NCI-H2081 treated with DMSO at 0.1 percent for 48 hours (cell line): ENCODE measurements at places on chromosomes 4 and X.

DNA sequence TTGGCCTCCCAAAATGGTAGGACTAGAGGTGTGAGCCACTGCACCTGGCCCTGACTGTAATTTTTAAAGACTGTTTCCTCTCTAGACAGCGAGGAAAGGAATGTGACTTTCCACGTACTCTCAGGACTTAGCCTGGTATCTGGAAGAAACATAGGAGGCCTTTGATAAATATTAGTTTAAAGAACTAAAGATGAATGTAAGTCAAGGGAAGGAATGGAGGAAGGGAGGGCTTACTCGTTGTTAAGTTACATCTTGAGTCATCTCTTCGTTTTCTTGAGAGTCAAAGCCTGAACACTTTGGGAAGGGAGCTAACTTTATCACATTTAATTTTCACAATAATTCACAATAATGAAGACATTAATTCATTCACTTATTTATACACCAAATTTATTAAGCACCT lies 7.2 kb upstream of the LNX1 start:
- no peak for DNase-seq

DNA sequence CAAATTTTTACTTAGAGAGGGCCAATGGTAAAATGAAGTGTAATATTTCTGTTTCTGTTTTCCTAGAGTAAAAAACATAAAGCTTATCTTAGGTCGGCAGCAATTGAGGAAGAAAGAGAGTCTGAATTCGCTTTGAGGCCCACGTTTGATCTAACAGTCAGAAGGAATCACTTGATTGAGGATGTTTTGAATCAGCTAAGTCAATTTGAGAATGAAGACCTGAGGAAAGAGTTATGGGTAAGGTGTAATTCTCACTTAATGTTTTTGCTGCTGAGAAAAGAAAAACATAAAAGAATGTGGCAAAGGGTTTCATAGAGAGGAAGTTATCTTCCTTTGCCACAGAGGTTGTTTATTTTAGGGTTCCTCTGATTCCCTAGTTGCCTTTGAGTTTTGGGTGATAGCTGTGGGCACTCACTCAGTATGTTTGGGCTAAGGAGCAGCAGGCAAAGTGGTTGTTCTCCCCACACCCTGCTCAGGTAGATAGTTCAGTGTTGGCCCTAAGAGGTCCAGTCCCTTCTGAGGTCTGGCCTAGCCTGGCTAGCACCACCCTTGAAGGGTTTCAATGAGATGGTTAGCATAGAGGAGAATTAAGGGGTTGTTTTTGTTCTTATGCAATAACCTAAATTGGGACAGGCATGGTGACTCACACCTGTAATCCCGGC lies 32.3 kb downstream of the HERC5 start:
- no peak for DNase-seq

DNA sequence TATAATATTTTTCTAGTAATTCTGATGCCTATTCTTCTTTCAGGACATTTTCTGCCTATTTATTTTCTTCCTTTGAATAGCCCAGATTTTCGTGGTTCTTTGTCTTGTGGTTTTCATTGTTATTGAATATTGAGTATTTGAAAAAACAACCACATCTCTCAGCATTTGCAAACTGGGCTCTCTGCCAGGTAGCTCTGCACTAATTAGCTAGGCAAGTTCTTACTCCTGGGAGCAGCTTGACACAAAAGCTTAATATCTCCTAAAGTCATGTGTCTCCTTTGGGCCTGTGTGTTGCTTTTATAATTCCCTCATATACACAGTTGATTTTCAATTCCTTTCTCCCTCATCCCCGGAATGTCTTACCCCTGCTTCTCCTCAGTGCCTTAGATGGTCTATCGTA lies 413.5 kb upstream of the GRIA3 start:
- DNase-seq = no peak

DNA sequence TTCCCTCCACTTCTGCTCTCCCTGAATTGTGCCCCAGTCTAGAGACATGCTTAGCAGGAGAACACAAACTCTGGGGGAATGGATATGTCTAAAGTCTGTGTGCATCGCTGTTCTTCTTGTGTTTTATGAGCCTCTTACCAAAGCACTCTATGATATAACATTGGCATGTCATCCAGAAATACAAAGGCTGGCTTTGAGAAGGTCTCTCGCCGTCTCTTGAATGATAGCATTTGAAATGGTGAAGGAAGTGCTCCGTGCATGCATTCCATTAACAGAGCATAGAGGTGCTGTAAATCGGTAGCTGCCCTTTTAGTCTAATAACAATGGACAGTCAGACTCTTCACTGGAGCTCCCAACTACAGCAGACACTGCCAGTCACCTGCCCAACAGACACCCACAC lies 7.1 kb upstream of the FAM149A start:
- DNase-seq = no peak

- no peak for DNase-seq
Observed at GRCh38 chr4:182537031-182537795, 294.0 kb downstream of the TENM3 start.

DNA sequence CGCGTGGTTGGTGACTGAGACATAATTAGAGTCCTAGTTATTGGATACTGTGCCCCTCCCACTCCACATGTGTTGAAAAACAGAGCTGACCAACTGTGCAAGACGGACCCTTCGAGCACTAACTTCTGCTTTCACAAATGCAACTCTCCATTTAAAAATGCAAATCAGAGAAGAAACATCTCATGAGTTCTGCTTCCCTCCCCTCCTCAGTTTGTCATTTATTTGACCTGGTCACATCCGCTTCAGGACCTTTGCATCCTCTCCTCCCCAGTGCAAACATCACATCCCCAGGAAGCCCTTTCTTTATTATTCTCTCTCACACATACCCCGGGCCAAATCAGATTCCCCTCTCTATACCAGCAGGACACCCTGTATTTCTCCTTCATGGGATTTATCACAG lies 38.1 kb upstream of the NOCT start:
- no peak for DNase-seq

GRCh38 chr4:23876418-23877089 lies 13.3 kb downstream of the PPARGC1A start:
- DNase-seq = no peak

- DNase-seq = no peak
Observed at GRCh38 chr4:150219841-150220240, 141.6 kb downstream of the DCLK2 start.

DNA sequence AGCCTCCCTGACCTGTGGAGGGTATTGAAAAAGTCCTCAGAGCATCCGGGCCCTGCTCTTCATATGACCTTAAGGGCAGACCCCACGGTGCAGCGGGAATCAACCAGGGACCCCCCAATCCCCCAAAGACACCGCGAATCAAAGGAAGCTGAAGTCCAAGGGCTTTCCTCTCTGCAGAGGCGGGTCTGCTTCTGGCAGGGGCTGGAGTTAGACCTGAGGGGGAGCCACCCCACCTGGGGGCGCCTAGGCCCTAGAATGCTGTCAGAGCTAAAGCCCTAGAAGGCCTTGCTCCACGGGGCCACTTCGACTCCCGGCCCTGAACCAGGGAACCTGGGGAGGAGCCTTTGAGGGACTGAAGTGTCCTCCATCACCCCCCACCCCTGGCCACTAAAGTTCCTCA lies 2.8 kb upstream of the HAUS7 start:
- no peak for DNase-seq

DNA sequence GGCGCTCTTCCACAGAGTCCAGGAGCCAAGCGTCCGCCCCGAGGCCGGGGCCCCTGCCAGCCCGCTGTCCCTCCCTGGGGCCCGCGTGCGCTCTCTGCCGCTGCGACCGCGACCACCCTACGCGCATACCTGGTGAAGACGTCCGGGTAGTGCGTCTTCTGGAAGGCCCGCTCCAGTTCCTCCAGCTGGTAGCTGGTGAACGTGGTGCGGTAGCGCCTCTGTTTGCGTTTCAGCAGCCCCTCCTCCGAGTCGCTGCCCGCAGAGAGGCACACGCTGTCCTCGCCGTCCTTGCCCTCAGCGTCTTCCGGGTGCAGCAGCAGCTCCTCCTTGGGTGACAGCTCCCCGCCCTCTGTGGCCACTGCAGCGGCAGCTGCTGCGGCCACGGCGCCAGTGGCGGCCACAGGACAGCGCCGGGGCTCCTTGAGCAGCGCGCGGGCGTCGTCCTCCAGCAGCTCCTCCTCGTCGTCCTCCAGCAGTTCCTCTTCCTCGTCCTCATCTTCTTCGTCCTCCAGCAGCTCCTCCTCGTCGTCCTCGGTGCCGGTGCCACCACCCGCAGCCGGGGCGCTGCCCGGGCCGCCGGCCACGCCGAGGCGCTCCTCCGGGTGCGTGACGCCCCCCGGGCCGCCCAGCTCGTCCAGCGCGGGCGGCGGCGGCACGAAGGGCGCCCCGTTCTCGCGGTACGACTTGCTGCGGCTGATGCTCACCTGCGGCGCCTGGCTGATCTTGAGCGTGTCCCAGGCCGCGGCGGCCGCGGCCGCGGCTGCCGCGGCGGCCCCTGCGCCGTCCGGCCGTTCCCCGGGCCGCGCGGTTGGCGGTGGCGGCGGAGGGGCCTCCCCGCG lies 2.8 kb downstream of the ARX start:
- no peak for DNase-seq

DNA sequence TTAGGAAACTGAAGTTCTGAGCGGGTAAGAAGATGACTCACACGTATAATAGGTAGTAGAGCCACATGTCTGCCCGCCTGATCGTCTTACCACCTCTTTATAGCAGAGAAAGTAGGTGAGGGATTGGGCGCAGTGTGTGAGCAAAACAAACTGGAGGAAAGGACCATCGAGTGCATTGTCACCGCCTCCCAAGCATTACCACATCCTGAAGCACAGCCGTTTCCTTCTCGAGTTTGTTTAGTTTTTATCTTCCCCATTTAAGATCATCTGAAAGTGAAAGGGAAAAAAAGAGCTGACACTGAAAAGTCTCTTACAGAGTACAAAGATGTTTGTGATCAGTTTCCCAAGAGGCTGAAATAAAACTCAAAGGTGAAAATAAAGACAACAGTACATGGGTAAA lies 14.8 kb downstream of the PDK3 start:
- DNase-seq = no peak

- DNase-seq = no peak
Observed at GRCh38 chr4:77782102-77782835, 36.9 kb downstream of the CNOT6L start.

DNA sequence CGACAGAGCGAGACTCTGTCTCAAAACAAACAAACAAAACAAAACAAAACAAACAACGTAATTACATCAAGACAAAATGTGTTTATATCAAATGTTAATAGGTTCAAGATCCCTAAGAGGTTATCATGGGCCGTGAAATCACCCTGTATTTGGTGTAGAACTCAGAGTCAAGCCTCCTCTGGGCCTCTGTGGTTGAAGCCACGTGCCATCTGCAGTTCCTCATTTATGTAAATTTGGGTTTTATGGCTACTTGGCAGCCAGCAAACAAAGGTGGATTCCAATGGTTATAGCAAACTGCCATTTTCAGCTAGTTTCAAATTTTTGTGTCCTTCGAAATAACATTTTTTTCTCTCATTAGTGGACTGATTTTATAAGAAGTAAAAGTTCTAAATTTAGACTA lies 16.4 kb downstream of the NSDHL start:
- no peak for DNase-seq

- no peak for DNase-seq
Observed at GRCh38 chrX:132270699-132271098, 51.5 kb upstream of the RAP2C start.

- DNase-seq = no peak
Observed at GRCh38 chr4:176824645-176825366, 32.1 kb upstream of the VEGFC start.

- no peak for DNase-seq
Observed at GRCh38 chr4:3294401-3295241, 1.8 kb downstream of the RGS12 start.

- no peak for DNase-seq
Observed at GRCh38 chr4:151361126-151361525, 35.7 kb upstream of the SH3D19 start.

GRCh38 chrX:47311932-47312774 lies 58.2 kb upstream of the ZNF157 start:
- DNase-seq = no peak

GRCh38 chrX:2962381-2962780 lies 33.2 kb upstream of the ARSD start:
- no peak for DNase-seq

DNA sequence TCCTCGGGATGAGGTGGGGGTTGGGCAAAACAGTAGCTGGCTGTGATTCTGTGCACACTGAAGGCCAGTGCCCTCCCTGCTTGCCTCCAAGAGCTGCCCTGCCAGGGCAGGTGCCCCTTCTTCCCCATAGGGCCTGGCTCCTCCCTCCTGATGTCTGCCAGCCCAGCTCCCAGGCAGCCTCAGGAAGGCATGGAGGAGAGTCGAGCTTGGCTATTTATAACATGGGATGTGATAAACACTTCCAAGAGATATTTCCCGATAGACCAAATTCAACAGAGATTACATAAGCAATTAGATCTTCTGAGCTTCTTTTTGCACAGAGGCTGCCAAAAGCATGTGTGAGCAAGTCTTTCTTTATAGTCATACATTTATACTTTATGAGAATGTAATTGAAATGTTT lies 45.3 kb upstream of the PJA1 start:
- no peak for DNase-seq

DNA sequence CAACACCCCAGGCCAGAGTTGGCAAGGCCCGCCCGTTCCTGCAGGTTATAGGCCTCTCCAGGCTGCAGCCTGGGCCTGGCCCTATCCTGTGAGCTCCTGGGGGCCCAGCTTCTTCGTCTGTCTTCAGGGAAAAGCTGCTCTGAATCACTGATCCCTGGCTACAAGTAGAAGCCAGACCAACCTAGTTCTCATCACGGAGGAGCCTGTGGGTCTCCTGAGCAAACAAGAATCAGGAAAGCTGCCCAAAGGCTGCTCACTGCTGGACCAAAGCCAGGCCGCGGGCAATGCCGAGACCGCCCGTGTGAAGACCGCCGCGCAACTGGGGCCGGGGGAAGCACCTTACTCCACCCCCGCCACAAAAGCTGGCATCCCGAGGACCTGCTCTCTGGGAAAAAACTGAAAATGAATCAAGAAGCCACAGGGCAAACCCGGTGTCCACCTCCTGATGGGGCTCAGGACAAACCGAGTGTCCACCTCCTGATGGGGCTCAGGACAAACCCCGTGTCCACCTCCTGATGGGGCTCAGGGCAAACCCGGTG lies 12.8 kb downstream of the CTBP1 start:
- DNase-seq = no peak

DNA sequence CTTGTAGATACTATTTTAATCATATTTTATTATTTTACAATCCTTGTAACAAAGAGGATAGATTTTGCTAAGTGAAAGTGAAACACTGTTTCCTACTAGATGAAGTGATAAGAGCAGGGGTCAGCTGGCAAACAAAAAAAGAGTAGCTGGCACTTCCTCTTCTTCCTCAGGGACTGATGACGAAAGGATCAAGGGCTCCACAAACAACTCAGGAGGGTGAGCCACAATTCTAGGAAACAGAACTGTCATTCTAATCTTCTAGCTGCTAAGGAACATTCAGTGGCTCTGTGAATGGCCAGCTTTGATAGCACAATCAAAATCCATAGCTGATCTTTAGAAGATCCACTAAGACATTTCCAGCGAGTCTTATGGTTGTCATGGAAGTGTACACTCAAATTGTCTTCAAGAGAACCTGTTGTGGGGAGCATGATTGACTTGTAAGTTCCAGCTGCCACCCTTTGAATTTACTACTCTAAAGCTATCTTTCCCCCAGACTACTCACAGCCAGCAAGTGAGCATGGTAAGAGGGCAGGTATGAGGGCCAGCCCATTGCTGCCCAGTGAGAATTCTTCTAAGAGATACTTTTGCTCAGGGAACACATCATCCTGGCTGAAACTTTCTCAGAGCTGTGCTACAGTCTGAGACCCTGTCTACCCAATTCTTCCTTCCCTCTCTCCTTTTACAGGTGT lies 275.7 kb upstream of the RASGEF1B start:
- no peak for DNase-seq
